ENCODE measurements at places on chromosomes 7 and 10.

GRCh38 chr10:24721229-24722106 lies 2.2 kb downstream of the ARHGAP21 start:
- DNase-seq = no peak

GRCh38 chr7:151456276-151456675 lies 16.3 kb upstream of the CRYGN start:
- no peak for DNase-seq

DNA sequence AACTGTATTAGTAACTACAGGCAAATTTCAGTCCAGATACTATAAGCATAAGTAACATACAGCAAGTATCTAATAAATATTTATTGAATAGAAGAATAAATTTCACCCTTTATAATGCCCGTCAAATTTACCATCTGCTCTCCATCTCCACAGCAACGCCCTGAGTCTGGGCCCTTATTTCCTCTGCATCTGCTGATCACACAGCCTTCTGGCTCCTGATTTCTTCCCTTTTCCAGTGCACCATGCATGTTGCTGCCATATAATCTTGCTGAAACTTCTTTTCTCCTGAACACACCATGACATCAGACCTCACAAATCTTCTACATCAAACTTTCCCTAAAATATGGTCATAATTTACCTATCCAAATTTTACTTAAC lies 15.4 kb downstream of the HYCC1 start:
- DNase-seq = no peak

DNA sequence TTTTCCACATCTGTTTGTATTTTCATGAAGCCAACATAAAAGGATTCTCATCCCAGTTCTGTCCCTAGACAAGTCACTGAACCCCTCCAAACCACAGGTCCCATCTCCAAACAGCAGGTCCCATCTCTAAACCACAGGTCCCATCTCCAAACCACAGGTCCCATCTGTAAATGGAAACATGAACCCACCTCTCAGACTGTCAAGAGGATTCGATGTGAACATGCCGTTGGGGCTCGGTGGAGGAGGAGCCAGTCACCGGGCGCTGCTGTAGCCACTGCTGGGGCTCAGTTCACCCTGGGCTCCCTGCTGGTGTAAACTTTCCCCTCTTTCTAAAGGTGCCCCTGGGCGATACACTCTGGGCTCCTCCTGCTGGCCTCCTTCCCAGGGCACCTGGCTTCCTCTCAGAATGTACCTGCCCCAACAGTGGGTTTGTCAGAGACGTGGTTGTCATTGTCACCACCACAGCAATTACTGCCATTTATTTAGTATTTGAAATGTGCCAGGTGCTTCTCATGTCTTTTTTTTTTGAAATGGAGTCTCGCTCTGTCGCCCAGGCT lies 13.0 kb downstream of the LHPP start:
- no peak for DNase-seq

GRCh38 chr10:15200626-15201025 lies 32.1 kb upstream of the NMT2 start:
- DNase-seq = no peak
